Activated naive CD4-positive, alpha-beta T cell (primary cell): ENCODE measurements at places on chromosomes 6 and 20.

DNA sequence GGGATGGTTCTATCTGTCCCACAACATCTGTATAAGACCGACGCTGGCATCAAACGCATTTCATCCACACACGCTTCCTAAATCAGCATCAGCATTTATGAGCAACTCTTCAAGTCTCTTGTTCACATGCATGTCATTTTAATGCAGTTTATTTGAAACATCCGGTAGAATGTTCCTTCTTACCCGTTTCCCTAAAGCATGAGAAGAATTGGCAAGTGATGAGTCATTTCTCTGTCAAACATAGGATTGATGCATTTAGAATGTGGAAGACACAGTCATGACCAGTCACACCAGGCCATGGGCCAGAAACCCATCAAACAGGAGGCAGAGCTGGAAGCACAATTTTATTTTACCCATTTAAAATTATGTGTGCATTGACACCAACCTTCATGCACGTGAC is 122.8 kb downstream of the UST start:
- no peak for DNase-seq

GRCh38 chr20:34980543-34981233 is 25.0 kb downstream of the MYH7B start:
- no peak for DNase-seq

GRCh38 chr6:154962753-154963152 is 32.4 kb upstream of the TIAM2 start:
- no peak for DNase-seq

GRCh38 chr6:31094389-31094881 is 17.9 kb downstream of the C6orf15 start:
- DNase-seq, result no peak

DNA sequence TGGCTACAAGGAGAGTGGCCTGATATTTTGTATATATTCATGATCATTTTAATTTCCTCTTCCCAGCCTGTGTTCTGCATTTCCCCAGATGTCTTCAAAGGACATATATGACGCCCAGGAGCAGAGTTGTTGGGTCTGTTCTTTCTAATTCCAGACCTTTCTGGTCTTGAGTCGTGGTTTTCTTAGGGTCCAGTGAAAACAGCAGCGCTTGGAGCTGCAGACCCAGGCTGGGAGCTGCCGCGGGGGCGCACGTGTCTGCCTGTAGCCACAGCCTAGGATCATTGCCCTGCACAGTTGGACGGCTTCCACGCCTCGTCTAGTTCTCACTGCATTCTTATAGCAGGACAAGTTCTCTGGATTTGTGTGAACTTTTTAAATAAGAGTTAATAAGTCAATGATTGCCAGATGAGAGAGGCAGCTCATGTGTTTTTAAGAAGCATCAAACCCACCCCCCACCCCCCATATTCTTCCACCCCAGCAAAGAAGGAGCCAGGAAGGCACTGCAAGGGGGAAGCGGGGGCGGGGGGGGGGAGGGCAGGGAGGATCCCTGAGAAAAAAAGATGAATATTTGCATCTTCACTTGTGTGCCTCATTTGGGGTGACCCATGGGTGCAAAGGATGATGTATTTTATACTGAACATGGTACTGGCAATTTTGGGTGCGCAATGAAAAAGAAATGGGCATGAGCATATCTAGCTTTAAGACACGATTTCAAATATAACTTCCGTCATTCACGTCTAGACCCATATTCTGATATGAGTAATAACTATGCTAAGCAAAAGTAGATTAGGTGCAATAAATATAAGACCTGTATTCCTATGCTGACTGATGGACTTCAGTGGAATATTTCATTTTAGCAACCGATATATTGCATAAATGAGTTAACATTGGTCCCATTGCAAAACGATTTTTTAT is 160.0 kb downstream of the TBXT start:
- no peak for DNase-seq

- DNase-seq, result no peak
These were observed 106.9 kb downstream of the SLC22A3 start for GRCh38 chr6:160455081-160455480.

- no peak for DNase-seq
These were observed 169.2 kb downstream of the PDE7B start for GRCh38 chr6:136020691-136021090.

DNA sequence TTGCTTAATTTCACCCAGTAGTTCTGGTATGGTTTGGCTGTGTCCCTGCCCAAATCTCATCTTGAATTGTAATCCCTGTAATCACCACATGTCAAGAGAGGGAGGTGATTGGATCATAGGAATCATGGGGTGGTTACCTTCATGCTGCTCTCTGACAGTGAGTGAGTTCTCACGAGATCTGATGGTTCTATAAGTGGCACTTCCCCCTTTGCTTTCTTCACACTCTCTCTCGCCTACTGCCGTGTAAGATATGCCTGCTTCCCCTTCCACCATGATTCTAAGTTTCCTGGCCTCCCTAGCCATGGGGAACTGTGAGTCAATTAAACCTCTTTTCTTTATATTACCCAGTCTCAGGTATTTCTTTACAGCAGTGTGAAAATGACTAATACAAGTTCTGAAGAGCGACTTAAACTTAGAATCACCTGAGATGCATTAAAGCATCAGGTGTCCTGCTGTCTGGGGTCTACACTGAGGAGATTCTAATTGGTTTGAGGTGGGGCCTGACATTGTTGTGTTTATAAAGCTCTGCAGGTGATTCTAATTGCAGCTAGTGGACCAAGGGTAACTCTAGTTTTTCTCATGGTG is 82.1 kb upstream of the DTNBP1 start:
- no peak for DNase-seq

GRCh38 chr20:38414769-38415450 is 20.2 kb downstream of the SNHG17 start:
- no peak for DNase-seq

DNA sequence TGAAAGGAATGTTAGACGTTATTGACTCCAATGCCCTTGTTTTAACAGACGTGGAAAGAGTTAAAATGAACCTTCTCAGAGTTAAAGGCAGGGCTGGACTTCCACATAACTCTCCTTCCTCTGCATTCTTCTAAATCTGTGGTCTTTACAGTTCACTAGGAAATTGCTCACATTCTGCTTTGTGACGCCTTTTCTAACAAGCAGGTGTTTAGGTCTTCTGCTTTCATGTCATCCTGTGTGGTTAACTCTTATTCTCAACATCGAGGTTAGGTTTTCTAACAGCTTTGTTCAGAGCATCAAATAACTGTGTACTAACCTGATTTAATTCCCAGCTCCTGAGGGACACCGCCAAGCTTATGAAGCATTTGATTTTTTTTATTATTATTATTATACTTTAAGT is 81.3 kb upstream of the NT5E start:
- DNase-seq, result no peak

DNA sequence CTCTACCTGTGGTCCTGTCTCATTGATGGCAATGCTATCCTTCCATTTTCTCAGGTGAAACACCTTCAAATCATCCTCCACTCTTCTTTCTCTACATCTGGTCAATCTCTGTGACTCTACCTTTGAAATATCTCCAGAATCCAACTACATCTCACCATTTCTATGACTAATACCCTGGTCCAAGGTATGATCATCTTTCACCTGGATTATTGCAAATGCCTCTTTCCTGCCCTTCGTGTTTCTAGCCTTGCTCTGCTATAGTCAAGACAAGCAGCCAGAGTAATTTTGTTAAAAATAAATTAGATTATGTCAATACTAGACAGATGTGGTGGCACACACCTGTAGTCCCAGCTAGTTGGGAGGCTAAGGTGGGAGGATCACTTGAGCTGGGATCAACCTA is 17.8 kb upstream of the BLCAP start:
- no peak for DNase-seq

DNA sequence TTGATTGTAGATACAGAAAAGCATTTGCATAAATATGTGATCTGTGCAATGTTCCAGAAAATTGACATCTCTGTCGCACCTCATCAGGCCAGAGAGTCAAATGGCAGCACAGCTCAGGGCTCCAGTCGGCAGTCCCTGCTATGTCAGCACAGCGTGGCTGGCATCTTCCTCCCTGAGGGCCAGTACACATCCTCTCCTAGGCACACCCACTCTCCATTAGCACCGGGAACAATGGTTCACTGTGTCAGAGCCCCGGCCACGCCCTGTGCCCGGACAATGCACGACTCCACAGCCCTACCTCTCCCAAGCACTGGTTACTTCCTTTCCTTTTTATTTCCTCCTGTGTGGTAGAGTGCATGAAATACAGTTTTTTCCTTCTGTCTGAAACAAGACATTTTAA is 114.9 kb downstream of the FOXC1 start:
- no peak for DNase-seq

- DNase-seq, result no peak
These were observed 34.1 kb upstream of the SPACA1 start for GRCh38 chr6:88013554-88013953.

GRCh38 chr6:33953171-33953570 is 149.4 kb upstream of the MLN start:
- DNase-seq, result no peak

DNA sequence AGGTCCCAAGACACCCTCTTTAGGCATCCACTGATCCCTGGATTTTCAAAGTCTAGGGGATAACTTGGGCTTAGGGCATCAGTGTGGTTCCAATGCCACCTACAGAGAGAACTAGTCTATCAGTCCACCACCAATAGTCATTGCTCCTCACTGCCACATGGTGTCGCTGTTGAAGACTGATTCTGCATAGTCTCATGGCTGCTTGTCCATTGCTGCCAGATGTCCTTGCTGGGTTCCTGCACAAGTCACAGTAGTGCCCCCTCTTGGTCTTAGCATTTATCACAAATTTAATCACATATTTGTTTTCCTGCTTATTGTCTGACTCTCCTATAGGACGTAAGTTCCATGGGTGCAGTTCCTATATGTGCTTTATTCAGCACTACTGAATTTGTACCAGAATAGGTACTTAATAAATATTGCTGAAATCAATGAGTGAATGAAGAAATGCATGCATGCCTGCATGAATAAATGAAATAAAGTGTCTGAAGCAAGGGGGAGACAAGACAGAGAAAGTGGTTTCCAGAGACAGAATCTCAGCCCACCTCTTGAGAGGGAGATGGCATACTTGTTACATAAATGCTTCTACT is 45.9 kb upstream of the RALY start:
- no peak for DNase-seq

- DNase-seq, result no peak
These were observed 427.5 kb downstream of the PHF3 start for GRCh38 chr6:64062960-64063683.

DNA sequence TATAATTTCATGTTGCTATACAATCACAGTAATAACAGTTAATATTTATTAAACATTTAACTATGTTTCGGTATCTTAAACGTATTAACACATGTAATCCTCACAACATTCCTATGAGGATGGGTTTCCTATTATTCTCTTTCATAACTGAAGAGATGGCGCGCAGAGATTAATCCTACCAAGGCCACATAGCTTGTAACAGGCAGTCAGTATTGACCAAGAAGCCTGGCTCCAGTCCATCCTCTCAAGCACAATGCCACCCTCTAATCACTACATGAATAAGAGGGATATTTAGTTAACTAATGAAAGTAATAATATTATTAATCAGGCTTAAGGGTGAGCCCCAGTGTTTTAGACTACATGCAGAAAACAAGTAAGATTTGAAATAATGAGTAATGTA is 149.7 kb upstream of the SIM1 start:
- no peak for DNase-seq

DNA sequence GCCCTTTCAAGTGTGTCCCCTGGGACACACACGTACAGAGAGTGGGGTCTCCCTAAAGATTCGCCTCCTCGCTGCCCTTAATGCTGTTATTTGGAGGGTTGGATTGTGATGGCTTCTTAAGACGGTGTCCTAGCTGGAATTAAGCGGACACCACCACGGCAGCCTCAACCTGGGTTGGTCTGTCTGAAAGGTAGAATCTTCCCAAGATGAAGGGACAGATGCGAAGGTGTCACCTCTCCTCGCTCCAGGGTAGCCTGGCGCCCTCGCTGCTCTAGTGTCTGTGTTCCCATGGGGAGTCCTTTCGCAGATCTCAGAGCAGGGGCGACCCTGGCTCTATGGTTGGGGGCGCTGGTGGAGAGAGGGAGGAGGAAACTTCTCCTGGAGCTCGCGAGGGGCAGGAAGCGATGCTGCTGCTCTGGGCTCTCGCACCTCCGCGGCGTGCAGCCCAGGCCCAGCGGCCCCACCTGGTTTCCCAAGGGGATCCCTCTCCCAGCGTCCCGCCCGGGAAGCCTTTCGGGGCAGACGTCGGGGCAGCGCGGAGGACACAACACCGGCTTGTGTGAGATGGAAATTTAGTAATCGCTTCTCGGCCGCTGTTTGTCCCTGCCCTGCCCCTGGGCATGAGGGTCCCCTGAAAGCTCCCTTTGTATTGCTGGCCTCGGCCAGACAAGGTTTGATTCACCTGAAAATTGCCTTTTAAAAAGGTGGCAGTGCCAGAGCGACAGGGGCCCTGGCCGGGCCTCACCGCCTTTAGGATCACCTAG is 1.7 kb downstream of the RSPO3 start:
- DNase-seq, result no peak

- no peak for DNase-seq
These were observed 3.6 kb upstream of the HS3ST5 start for GRCh38 chr6:114346451-114346850.

DNA sequence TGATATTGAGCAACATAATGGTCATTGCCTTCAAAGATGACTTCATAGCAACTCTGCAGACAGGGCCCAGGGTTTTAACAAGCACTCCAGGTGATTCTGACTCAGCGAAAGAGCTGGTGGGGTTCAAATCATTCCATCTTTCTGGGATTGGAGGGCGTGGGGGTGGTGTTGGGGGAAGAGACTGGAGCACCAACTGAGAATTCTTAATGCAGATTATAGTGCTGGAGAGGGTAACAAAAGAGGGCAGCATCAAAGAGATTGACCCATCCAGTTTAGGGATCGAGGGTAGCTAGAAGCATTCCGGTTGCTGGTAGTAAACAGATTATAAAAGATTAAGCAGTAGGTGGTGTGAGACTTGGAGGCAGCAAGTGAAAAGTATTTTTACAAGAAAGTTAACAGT is 15.9 kb downstream of the PFDN4 start:
- DNase-seq, result no peak

DNA sequence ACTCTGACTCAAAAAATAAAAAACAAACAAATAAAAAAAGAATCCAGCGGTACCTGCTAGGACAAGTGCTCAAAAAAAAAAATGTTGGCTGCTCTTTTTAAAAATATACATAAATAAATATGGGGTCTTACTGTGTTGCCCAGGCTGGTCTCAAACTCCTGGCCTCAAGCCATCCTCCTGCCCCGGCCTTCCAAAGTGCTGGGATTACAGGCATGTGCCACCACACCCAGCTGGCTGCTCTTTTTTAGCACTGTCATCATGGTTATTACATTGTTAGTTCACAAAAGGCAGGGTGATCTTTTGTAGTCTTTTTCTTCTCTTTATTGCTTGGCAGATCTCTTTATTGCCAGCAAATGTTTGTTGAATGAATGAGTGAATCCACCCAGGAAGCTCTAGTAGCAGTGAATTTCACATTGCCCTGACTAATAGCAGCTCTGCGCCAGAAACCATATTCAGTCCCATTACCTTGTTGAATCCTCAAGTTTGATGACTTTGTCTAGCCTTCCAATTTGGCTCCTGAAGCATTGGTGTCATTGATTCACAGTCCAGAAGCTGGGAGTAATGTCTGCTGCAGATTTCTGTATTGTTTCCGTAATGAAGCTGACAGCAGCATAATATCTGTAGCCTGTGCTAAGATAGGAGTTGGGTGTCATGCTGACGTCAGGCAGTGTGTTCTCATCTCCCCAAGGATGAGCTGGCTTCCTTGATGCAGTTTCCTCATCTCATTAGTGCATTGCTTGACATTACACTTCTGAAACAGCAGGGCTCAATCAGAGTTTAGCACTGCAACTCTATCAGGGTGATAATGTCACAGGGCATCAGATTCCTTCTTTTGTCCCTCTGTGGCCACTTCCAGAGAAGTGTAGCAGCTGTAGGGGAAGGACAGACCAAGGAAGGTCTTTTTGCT is 84.9 kb upstream of the TGM3 start:
- no peak for DNase-seq
